ENCODE measurements at places on chromosomes 2 and 18. TPM values are rescaled to one million over a fixed set of nuclear protein-coding genes. Genes with fewer than 3 reads are reported as not detected.

- H3K27ac ChIP-seq: no peak overlapping the region
- DNase-seq: no peak
- H3K4me1 ChIP-seq: no peaks in the 10 kb centered on the region
- H3K27me3 ChIP-seq: no peaks in the 10 kb centered on the region
Observed at GRCh38 chr18:41436772-41437171, 518.3 kb upstream of the PIK3C3 start.

- H3K4me1 ChIP-seq: no peaks in the 10 kb centered on the region
- H3K4me3 ChIP-seq: no peak overlapping the region
- H3K27me3 ChIP-seq: no peaks in the 10 kb centered on the region
Observed at GRCh38 chr2:78304678-78305077, 720.8 kb upstream of the REG3G start.

DNA sequence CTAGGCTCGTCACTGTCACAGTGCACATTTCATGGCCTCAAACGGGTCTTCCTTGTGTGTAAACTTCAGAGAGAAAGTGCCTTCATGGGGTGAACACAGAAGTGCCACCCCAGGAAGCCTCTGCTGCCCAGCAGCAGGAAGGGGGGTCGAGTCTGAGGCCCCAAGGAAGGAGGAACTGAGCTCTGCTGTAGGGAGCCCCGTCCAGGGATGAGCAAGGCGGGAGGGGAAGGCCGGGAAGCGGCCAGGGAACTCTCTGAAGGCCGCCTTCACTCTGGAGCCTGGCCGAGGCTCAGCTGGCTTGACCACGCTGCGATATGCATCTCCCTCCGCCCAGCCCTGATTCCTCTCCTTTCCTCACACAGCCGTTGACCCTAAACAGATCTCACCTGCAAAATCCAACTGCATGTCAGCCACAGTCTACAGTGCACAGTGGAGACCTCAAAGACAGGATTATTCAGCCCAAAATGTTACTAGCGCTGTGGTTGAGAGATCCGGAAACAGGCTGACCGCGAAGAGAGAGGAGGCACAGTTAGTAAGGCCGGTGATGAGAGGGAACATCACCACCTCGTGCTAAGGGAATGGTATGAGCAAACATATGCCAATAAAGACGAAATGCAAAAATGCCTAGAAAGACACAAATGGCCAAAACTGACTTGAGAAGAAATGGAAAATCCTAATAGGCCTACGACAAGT, 34.2 kb upstream of the CTDP1 start:
- no peak for DNase-seq
- peaks cover 3% of the 10 kb centered on the region for H3K27me3 ChIP-seq
- H3K36me3 ChIP-seq: no peaks in the 10 kb centered on the region

ZNF407 gene
- 8.3 TPM for total RNA-seq

- no peak overlapping the region for H3K4me3 ChIP-seq
- H3K27ac ChIP-seq: no peak overlapping the region
- no peaks in the 10 kb centered on the region for H3K36me3 ChIP-seq
- no peaks in the 10 kb centered on the region for H3K4me1 ChIP-seq
Observed at GRCh38 chr2:175030380-175031271, 25.4 kb upstream of the CHN1 start.

- H3K36me3 ChIP-seq: peaks cover 5% of the 10 kb centered on the region
- no peaks in the 10 kb centered on the region for H3K27me3 ChIP-seq
- peak overlapping the region; percentile 93 for H3K27ac ChIP-seq
- DNase-seq: no peak
Observed at GRCh38 chr2:151716721-151717120, 17.6 kb downstream of the NEB start.

TMEM247 gene
- total RNA-seq: not detected

CYTIP gene
- 2.3 TPM for total RNA-seq

RAB6C gene
- total RNA-seq: 0.08 TPM

- H3K27me3 ChIP-seq: peaks cover 3% of the 10 kb centered on the region
- no peak overlapping the region for H3K4me3 ChIP-seq
- no peak overlapping the region for H3K27ac ChIP-seq
- H3K36me3 ChIP-seq: no peaks in the 10 kb centered on the region
Observed at GRCh38 chr2:235497096-235497495, 3.3 kb downstream of the AGAP1 start.

Measured in psoas muscle (tissue), 8 donors.